ENCODE measurements at places on chromosomes 6 and 20.
A peak's percentile ranks its signal among the peaks of the same experiment; 100 is the strongest.

DNA sequence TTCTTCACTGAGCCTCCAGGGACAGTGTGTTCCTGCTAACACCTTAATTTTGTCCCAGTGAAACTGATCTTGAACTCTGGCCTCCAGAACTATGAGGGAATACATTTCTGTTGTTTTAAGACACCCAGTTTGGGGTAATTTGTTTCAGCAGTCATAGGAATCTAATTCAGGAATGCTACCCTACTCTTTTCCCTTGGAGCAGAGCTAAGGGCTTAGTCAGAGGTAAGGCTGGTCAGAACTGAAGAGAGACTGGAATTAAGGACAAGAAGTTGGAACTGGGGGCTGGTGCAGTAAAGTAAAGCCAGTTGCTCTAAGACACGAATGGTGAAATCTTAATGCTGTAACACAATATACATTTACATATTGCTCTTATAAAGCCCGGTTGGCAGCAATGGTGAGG, 809.7 kb downstream of the MAFB start:
- H3K4me1 ChIP-seq, result no peaks in the 10 kb centered on the region
- H3K36me3 ChIP-seq, result no peaks in the 10 kb centered on the region
- no peak for DNase-seq
- no peaks in the 10 kb centered on the region for H3K27me3 ChIP-seq

DNA sequence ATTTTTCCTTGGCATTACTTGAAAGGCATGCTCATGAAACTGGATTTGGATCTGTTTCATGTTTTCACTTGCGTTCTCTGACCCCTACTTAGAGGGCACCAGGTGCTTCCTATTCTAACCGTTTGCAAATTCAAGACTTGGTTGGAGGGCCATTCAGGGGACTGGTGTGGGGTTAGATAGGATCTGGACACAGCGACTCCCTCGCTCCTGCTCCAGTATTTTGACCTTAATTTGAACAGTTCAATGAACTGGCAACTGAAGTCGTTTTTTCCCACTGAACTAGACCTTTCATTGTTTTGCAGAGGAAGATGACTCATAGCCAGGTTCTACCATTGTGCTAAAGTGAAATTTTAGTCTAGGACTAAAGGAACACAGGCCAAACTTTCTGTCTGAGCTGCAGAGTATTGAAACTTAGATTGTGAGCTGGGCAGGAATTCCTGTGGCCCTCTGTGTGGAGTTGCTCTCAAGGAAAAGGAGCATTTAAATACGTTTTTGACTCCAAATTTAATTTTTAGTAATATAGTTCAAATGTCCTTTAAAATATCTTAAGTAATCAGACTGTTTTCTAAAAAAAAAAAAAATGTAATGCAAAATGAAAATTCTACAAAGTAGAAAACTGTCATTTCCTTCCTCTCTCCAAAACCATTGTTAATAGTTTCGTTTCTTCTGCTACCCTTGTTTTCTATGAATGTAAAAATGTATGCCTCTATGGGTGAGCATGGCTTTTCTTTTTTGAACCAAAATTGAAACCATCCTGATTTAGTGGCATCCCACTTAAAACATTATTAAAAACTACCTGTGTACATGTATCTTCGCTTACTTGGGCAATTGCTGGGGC, 64.8 kb downstream of the UTRN start:
- H3K4me3 ChIP-seq, result peak overlapping the region; percentile 89
- DNase-seq, result no peak
- H3K27ac ChIP-seq, result peak overlapping the region; percentile 94

GRCh38 chr20:61773926-61774587, 291.6 kb downstream of the TAF4 start:
- no peaks in the 10 kb centered on the region for H3K27me3 ChIP-seq
- DNase-seq, result no peak
- no peaks in the 10 kb centered on the region for H3K4me1 ChIP-seq
- H3K4me3 ChIP-seq, result no peak overlapping the region
- H3K27ac ChIP-seq, result no peak overlapping the region

GRCh38 chr6:7170117-7170732, 62.5 kb downstream of the RREB1 start:
- H3K27ac ChIP-seq, result no peak overlapping the region
- DNase-seq, result no peak
- no peaks in the 10 kb centered on the region for H3K27me3 ChIP-seq
- peaks cover 2% of the 10 kb centered on the region for H3K36me3 ChIP-seq
- peaks cover 8% of the 10 kb centered on the region for H3K4me1 ChIP-seq
- H3K4me3 ChIP-seq, result no peak overlapping the region

DNA sequence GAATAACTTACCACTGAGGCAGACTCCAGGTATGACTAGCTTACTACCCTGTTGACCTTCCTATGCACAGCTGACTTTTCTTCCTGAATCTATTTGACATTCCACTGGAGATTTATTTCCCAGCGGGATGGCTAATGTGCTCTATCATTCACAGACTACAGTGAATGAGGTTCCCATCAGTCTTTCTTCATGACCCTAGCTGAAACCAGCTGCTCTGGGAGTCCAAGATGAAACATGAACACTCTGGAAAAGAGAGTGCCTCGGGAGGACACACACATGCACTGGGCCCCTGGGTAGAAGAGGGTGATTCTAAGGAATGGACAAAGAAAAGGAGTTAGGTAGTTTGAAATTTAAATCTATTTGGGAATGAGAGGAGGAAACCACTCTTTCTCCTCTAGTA, 82.6 kb upstream of the DST start:
- no peak overlapping the region for H3K4me3 ChIP-seq
- no peak for DNase-seq
- no peaks in the 10 kb centered on the region for H3K27me3 ChIP-seq
- no peak overlapping the region for H3K27ac ChIP-seq
- H3K36me3 ChIP-seq, result no peaks in the 10 kb centered on the region
- no peaks in the 10 kb centered on the region for H3K4me1 ChIP-seq

- H3K36me3 ChIP-seq, result no peaks in the 10 kb centered on the region
- no peak overlapping the region for H3K4me3 ChIP-seq
Measured at GRCh38 chr6:129771678-129772077, 61.7 kb upstream of the ARHGAP18 start.

- no peaks in the 10 kb centered on the region for H3K36me3 ChIP-seq
- H3K4me3 ChIP-seq, result no peak overlapping the region
- DNase-seq, result no peak
- no peaks in the 10 kb centered on the region for H3K4me1 ChIP-seq
- no peak overlapping the region for H3K27ac ChIP-seq
- H3K27me3 ChIP-seq, result no peaks in the 10 kb centered on the region
Measured at GRCh38 chr6:154579485-154579884, 69.0 kb upstream of the CNKSR3 start.

- no peak overlapping the region for H3K4me3 ChIP-seq
- no peak overlapping the region for H3K27ac ChIP-seq
- H3K4me1 ChIP-seq, result no peaks in the 10 kb centered on the region
- no peak for DNase-seq
- H3K27me3 ChIP-seq, result no peaks in the 10 kb centered on the region
Measured at GRCh38 chr6:147117580-147117979, 86.6 kb upstream of the STXBP5 start.

GRCh38 chr6:116278481-116278829, 1.3 kb downstream of the TSPYL1 start:
- H3K4me3 ChIP-seq, result peak overlapping the region; percentile 99
- peaks cover 38% of the 10 kb centered on the region for H3K36me3 ChIP-seq
- peak overlapping the region; percentile 99 for H3K27ac ChIP-seq

- H3K36me3 ChIP-seq, result no peaks in the 10 kb centered on the region
- H3K27me3 ChIP-seq, result peaks cover 24% of the 10 kb centered on the region
- no peak overlapping the region for H3K4me3 ChIP-seq
- no peak for DNase-seq
- peaks cover 15% of the 10 kb centered on the region for H3K4me1 ChIP-seq
Measured at GRCh38 chr6:6915219-6915618, 192.5 kb upstream of the RREB1 start.

GRCh38 chr6:150894935-150895552, 29.5 kb downstream of the MTHFD1L start:
- H3K4me1 ChIP-seq, result peaks cover 25% of the 10 kb centered on the region
- DNase-seq, result peak; percentile 30
- peak overlapping the region; percentile 86 for H3K27ac ChIP-seq
- H3K4me3 ChIP-seq, result peak overlapping the region; percentile 67
- H3K27me3 ChIP-seq, result no peaks in the 10 kb centered on the region
- peaks cover 25% of the 10 kb centered on the region for H3K36me3 ChIP-seq

DNA sequence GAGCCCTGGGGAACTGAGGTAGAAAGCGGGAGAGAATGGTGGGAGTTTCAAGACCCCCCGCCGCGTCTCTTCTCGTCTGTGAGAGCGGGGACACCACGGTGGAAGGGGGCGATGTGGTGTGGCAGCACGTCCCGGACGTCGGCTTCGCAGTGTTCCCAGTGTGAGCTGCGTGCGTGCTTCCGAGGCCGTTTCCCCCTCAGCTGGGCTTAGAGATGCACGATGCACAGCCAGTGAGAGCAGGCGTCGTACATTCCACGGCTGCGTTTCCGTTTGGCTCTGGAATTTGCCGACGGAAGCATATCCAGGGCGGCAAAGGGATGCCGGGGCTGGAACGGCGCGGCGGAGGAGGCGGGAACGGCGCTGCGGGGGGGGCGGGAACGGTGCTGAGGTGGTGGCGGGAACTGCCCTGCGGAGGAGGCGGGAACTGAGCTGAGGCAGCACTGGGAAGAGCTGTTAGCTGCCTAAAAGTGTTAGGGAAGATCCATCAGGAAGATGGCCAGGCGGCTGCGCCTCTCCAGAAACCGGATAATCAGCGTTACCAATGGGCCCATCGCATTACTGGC, 37.7 kb downstream of the KIF25 start:
- H3K27me3 ChIP-seq, result peaks cover 11% of the 10 kb centered on the region
- H3K36me3 ChIP-seq, result peaks cover 2% of the 10 kb centered on the region
- peaks cover 12% of the 10 kb centered on the region for H3K4me1 ChIP-seq
- peak overlapping the region; percentile 65 for H3K27ac ChIP-seq

DNA sequence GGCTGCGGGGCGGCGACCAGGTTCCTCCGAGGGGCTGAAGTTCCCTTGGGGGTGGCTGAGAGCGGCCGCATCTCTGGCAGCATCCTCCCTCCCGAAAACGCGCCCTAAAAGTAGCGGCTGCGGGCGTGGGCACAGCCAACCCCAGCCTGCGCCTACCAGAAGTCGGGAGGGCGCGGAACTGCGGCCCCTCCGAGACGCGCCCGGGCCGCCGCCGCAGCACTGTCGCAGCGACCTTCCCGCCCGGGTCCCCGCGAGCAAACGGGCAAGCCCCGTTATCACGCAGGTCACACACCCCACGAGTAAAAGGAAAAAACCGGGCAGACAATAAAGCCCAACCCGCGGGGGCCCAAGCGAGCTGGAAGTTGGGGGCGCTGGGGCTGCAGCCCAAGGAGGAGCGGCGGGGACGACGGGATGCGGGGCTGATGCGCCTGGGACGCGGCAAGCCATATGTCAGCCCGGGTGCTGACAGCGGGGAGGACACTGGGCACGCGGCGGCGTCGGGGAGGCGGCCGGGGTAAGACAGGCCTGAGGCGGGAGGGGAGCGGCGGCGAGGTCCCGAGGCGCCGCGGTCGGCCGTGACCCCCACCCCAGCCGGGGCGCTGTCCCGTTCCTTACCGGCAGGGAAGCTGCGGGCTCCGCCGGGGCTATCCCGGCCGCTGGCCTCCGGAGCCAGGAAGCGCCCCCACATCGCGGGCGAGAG, 659 bp downstream of the CEP85L start:
- peak overlapping the region; percentile 81 for H3K27ac ChIP-seq
- H3K36me3 ChIP-seq, result peaks cover 18% of the 10 kb centered on the region
- peak overlapping the region; percentile 80 for H3K4me3 ChIP-seq
- no peaks in the 10 kb centered on the region for H3K27me3 ChIP-seq
- H3K4me1 ChIP-seq, result peaks cover 27% of the 10 kb centered on the region
